SK-N-MC (cell line): ENCODE measurements at places on chromosomes 2 and 18.

GRCh38 chr2:118046634-118047210 lies 32.9 kb upstream of the CCDC93 start:
- peak; percentile 12 for DNase-seq

DNA sequence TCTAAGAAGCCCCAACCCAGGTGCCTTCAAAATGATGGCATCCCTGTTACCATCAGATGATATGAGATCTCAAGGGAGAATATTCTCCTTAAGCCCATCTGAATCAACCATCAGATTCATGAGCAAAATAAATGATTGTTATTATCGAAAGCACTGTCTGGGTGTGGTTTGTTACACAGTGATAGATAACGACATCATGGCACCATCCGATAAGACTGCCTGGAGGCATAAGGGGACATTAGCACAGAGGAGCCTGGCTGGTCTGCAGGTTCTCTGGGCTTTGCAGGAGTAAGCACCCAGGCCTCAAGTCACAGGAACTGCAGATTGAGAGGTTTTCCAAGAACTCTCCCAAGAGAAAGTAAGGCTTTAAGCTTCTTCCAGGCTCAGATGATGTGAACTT lies 15.6 kb downstream of the BMP10 start:
- DNase-seq: no peak

- DNase-seq: no peak
These were observed 971 bp upstream of the FBXO41 start for GRCh38 chr2:73285159-73285739.

- DNase-seq: no peak
These were observed 241.1 kb downstream of the BCL2 start for GRCh38 chr18:63078471-63078870.

- peak; percentile 85 for DNase-seq
These were observed 19.8 kb downstream of the SLC4A1AP start for GRCh38 chr2:27683390-27684071.

GRCh38 chr2:11947956-11948355 lies 201.5 kb downstream of the LPIN1 start:
- no peak for DNase-seq

GRCh38 chr18:22539051-22539765 lies 121.5 kb upstream of the CTAGE1 start:
- DNase-seq: no peak

- no peak for DNase-seq
These were observed 46.4 kb upstream of the RASGRP3 start for GRCh38 chr2:33430077-33430476.

- no peak for DNase-seq
These were observed 50.9 kb downstream of the ADI1 start for GRCh38 chr2:3468296-3468988.

DNA sequence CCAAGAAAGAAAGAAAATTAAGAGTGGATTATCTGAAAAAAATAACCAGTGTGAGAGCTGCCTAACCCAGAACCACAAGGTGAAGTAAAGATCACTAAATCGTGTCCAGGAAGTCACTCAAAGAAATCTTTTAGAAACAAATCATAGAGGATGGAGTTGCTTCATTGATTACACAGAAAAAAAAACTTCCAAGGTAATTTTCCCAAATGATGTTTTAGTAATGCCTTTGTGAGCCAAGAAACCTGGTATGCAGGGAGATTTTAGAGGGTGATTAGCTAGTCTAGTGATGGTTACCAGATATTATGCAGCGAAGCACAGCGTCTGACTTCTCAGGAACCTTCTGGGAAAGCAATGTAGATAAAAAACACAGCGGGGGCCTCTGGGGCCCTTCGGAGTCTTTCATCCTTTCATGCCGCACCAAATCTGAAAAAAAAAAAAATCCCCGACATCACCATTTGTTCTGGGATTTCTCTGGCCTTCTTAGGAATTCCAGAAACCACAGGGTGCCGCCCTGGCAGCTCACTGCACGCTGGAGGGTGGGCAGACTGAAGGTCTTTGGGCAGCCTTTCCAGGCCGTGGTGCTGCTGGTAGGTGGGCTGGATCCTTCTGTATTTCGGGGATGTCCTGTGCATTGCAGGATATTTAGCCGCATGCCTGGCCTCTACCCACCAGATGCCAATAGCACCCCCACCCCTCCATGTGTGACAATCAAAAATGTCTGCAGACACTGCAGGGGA lies 17.3 kb downstream of the ALPK2 start:
- DNase-seq: no peak

GRCh38 chr2:115554153-115554552 lies 1111.7 kb downstream of the DPP10 start:
- DNase-seq: no peak

DNA sequence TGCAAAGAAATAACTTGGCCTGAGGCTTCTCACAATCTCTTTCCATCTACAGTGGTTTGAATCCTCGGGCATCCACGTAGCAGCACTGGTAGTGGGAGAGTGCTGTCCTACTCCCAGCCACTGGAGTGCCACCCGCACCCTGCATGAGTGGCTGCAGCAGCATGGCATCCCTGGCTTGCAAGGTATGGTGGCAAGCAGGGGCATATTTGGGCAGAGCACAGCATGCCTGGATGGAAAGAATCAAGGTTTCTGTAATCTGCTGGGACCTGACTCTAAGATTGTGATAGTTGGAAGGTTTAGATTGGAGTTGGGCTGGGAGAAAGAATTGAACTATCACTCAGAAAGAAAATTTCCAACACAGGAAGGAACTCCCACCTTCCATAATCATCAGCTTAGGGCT lies 4.0 kb downstream of the CAD start:
- DNase-seq: no peak

DNA sequence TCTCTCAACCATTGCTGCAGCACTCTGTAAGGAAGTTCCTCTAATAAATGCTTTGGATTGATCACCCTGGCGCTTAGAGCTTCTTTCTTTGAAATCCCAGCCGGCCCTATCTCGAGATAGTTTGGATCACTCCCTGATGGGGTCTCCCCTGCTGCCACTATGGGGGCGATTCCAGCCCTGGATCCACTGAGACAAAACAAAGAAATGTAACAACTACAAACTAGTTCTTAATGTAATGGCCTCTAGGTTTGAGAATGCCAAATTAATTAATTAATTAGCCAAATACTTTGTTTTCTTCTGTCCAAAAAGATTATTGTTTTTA lies 15.2 kb downstream of the SRSF7 start:
- no peak for DNase-seq

DNA sequence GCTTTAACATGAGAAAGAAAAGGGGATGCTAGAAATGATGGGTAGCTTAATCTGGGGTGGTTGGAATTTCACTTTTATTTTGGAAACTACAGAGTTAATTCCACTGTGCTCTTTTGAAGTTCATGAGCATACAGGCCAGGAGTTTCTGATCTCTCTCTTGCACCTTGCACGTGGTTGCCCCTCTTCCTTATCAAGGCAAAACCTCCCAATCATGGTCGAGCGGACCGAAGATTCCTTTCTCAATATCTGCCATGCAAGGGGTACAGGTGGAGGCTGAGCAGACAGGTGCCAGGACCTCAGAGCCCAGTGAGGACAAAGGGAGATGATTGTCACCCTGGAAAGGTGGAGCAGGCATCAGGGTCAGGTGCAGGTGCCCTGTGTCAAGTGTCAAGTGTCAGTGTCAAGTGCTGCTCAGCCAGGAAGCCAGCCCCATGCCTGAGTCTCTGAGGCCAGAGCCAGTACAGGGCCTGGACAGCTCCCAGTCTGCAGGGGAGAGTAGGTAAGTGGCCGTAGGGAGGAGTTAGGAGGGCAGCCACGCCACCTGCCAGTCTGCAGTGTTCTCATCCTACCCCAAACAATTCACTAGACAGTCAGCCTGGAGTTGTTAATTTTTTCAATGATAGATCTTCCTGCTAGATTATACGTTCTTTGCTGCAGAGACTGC lies 42.2 kb downstream of the LPIN1 start:
- no peak for DNase-seq

- no peak for DNase-seq
These were observed 90.1 kb downstream of the MALT1 start for GRCh38 chr18:58761241-58761969.

DNA sequence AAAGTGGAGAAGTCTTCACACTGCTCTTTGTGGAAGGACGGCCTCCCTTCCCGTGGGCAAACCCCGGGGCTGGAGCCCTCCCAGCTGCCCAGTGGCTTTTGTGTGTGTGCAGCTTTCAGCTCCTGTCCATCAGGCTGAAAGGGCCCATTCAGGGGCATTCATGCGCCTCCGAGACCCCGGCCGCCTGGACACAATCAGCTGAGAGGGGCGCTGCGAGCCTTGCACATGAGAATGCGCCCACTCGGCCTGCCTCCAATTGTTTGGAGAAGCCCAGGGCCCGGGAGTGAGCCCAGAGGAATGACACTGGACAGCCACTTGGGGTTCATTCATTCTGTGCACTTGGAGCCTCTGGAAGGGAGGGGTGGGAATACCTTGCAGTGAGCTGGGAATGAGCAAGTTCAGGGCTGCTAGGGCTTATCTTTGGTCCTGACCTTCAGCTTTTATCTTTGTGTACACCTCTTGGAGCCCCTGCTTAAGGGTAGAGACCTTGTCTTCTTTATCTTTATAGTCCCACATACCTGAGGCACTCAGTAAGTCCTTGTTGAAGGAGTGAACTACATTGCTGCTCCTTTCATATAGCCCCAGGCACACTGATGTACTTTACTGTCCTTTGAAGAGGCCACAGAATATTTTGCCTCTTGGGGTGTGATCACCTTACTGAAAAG lies 56.5 kb downstream of the TCF7L1 start:
- no peak for DNase-seq

- DNase-seq: no peak
These were observed 43.6 kb downstream of the L3MBTL4 start for GRCh38 chr18:6370886-6371635.

DNA sequence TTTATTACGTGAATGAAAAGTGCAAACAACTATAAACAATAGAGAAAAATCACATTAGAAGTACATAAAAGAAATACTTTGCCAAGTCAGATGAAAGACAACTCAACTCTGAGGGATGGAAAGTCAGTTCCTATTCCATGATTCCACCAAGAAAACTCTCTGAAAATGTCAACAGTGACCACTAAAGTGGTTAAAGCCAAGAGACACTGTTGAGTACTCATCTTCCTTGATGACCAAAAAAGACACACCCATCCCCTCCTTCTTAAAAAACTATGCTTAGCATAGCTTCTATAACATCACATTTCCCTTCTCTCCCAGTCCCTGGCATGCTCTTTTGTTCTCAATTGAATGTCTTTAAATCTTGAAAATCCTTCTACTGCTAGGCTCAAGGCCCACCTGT lies 160.0 kb downstream of the TCF4 start:
- no peak for DNase-seq

DNA sequence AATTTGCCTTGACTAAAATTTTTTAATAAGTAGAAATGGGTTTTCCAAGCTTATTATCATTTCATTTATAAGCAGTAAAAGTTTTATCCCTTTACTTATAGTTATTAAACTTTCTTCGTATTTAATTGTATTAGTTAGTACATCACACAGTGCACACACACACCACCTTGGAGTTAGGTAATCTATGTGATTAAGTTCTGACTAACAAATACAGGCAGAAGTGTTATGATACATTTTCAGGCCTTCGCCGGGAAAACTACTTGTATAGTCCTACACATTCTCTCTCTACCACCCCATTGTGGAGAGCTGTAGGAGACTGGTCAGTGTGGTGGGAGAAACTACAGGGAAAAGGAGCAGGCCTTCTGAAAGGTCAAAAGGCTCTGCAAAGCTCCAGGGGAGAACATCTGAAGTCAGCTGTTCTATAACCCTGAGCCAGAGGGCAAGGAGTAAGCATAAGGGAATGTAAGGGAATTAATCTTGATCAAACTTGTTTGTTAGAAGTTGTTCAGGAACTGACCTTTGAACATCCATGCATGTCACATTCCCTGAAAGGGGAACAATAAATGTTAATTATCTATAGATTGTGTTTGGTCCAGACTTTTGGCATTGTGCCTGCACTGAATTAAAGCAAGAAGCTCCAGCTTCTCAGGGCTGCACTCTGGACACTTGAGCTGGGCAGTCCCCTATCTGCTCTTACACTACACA lies 231.7 kb downstream of the FSIP2 start:
- no peak for DNase-seq

- no peak for DNase-seq
These were observed 208.7 kb downstream of the DLGAP1 start for GRCh38 chr18:4246374-4246773.

- no peak for DNase-seq
These were observed 99.8 kb downstream of the UXS1 start for GRCh38 chr2:106094131-106094841.

DNA sequence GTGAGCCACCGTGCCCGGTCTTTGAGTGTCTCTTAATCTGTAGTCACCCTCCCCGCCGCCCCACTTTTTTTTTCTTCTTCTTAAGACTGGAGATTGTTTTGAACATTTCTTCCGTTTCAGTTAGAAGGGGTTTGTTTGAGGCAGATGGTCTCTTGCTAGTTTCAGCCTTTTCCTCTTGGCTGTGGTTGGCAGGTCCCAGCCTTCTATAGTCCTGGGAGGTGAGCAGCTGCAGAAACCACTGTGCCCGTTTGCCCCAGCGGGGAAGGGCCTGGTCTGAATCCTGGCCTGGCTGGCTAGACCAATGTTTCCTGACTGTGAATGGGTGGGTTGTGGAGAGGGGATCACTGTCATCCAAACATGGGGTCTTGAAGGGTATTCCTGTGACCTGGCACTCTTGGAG lies 30.1 kb upstream of the MCFD2 start:
- DNase-seq: no peak

DNA sequence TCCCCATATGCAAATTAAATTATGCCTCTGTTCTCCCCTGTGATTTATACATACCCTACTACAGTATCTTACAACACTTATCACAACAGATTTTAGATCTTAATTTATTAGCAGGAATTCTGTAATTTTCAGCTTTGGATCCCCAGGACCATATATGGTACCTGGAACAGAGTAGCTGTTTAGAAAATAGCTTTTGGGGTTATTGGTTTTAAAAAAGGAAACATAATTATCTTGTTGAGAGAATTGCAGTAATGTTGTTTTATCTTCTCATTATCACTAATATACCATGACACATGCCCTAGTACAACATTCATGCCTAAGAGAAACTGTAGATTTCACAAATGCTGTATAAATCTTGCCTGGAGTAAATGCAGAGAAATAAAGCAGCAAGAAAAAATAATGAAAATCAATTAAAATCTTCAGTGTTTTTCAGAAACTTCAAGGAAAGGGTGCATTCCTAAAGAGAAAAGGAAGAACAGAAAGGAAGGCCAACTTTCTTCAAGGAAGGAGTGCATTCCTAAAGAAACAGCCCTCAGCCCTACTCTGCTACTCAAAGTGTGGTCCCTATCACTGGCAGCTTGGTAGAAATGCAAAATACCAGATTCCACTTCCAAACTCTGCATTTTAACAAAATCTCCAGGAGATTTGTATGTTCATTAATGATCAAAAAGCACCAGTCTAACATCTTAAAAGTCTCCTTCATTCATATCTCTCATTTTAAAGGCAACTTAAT lies 37.1 kb upstream of the CSRNP3 start:
- DNase-seq: no peak

DNA sequence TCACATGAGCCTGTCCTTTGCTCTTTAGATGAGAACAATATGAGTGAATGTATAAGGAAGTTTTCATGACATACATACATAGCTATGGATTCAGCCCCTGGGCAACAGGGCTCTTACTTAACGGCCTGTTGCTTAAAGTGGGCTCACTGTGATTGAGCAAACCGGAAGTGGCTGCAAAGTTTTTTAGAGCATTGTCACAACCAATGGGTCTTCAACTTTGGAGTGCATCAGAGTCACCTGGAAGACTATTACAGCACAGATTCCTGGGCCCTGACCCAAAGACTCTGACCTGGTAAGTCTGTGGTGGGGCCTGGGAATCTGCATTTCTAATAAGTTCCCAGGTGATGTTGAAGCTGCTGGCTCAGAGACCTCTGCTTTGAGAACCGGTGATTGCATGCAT lies 106.3 kb upstream of the SEC11C start:
- no peak for DNase-seq

- DNase-seq: no peak
These were observed 108.4 kb upstream of the ODC1 start for GRCh38 chr2:10556271-10557140.
